ENCODE measurements at places on chromosomes 2 and 18.

DNA sequence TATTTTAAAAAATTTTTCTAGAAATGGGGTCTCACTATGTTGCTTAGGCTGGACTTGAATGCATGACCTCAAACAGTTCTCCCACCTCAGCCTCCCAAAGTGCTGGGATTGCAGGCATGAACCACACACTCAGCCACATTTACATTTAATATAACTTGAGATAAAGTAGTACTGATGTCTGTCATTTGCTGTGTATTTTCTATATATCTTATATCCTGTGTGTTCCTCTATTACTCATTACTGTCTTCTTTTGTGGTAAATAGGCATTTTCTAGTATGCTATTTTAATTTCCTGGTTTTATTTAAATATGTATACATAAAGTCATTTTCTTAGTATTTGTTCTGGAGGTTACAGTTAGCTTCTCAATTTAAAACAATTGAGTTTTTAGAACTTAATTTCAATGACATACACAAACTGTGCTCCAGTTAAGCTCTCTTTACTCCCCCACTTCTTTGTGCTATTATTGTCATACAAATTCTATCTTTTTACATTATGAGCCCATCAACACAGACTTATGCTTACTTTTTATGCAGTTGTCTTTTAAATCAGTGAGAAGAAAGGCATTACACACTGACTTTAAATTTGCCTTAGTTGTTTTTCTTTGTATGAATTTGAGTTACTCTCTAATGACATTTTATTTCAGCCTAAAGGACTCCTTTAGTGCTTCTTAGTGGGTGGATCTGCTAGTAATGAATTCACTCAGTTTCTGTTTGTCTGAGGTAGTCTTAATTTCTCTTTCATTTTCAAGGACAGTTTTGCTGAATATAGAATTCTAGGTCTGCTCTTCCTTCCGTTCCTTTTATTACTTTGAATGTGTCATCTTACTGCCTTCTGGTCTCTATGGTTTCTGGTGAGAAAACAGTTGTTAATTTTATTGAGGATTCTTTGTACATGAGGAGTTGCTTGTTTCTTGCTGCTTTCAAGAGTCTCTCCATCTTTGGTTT is 6.2 kb upstream of the INPP4A start:
- DNase-seq: no peak

- no peak for DNase-seq
These were observed 25.3 kb downstream of the MARCO start for GRCh38 chr2:118967124-118967880.

DNA sequence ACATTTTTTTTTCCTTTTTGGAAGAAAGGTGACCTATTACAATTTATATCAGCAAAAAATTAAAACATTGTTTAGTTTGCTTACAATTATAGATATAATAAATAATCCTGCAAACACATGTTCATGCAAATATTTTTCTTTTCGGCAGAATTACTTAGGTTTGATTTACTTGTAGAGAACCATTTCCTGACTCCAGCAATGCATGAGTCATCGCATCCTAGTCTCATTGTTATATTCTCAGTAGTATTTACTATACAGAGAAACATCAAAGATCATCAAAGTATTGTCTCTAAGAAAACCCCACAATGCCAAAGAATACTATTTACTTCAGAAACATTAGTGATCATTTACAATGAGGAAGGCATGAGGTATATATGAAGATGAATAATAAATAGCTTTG is 40.4 kb upstream of the MTIF2 start:
- peak; percentile 27 for DNase-seq

DNA sequence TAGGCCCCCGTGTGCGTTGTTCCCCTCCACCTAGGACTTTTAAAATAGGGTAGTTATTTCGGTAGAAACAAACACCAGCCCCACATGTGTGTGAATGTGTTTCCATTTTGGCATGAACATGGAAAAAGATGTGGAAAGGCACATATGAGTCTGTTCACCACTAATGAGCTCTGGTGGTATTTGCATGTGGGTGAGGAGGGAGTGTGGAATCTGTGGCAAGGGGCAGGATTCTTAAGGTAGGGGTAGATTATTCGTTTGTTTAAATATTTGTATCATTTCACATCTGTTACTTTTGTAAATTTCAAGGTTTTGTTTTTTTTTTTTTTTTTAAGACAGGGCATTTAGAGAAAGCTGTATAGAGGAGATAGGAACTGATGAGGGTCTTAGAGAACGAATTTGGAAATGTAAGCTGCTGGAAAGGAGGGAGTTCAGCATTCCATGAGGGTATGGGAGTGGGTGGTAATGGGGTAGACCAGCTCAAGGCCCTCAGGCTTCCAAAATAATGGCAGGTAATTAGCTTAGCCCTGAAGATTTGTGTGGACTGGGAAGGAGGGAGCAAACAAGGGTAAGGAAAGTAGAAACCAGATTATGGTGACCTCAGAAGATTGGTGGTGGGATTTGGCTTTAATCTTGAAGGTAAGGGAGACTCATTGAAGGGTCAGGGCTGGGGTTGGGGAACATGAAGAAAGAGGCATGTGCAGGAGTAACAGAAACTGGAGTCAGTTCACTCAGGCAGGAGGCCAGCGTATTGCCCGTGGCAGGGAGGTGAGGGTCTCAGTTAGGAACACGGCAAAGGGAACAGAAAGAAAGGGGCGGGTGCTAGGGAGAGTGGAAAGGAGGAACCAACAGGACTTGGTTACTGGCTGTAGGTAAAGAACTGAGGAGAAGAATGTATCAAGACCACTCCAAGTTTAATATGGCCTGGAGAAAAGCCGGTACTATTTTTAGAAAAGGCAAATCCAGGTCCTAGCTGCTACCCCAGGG is 123.6 kb downstream of the PLB1 start:
- DNase-seq: no peak

DNA sequence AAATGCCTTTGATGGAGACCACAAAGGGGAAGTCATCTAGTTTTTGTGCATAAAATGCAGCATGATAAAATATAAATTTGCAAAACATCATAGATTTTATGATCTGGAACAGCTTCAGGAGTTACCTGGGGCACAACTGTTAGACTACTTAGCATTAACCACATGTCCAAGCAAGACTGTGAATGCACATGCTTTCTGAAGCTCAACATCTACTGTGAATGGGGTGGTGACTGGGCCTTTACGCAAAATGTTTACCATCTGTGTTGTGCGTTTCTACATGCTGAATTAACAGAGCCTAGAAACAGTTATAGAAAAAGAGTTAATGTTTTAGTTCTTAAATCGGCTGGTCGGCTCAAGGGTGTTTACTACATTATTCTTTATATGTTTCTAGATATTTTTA is 45.5 kb downstream of the KCTD1 start:
- DNase-seq: no peak

DNA sequence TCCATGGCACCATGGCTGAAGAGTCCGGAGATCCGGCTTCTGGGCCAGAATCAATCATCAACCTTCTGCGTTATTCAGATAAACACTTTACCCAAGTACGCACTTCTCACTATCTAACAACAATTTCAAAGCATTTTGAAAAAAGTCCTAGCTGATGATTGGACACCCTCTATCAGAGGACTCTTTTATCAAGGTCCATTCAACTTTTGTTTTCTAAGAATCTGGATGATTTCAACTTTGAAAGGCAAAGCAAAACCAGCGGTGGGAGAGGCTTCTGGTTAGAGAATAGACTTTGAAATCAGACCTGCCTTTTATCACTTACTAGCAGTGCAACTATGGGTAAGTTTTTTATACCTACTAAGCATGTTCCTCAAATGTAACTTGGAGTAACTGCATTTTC is 293.6 kb upstream of the TNP1 start:
- DNase-seq: no peak

DNA sequence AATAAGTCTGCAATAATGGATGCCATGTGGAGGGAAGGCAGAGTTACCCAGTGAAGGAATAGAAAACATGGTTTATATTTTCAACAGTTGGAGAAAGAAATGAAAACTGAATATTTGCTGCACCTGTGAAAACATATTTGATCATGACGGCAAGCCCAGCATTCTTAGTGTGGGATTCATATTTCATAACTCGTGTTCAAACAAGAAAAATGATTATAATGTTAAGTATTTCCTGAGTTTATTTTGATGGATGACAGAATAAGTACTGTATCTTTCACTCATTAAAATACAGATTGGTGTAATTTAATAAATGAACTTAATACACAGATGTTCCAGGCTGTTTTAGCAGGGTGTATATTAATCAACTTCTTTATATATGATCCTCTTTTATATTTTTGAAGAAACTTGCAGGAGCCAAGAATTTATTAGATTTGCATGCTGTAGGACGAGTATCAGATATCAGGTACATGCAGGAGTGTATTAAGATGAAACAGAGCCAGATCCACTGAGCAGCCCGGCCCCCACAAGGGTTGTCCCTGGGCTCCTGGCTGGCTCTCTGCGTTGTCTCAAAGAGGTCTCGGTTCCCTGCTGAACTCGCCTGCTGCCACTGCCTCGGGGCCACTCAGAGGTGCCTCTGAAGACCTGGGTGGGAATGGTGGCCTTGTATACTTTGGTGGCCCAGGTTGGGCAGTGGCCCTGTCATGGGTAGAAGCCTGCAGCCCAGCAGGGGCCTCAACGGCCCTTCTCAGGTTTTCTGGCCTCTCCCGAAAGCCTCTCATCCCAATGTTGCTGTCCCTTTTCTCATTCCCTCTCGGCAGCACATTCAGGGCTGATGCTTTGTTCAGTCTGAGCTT is 95.0 kb upstream of the LDAH start:
- DNase-seq: no peak

DNA sequence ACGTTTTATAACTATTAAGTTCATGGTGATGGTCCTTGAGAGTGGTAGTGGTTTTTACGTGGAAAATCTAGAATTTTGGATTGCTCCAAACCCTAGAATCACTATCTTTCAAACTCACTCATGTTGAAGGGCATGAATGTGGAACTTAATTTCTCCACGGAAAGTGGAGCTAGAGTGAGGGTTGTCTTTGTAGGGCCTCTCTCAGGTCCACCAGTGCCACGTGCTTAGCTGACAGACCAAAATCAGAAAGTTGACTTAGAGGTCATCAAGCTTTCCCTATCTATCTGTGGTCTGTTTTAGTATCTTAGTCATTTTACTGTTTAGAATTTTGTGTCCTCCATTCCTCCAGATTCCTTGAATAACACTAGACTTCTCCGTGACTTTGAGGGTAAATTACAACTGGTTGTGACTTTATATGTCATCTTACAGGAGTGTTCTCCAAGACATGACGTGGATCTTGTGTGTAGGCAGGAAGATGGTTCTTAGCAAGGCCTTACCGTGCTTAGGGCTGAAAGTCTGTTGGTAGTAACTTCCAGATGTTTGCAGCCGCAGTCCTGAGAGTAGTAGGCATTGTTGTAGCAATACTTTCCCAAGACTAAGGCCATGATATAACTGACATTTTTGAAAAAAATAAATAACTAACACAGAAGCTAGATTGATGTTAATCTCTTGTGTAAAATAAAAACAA is 26.8 kb downstream of the DIS3L2 start:
- no peak for DNase-seq
